ENCODE measurements at places on chromosomes 3 and 15.

DNA sequence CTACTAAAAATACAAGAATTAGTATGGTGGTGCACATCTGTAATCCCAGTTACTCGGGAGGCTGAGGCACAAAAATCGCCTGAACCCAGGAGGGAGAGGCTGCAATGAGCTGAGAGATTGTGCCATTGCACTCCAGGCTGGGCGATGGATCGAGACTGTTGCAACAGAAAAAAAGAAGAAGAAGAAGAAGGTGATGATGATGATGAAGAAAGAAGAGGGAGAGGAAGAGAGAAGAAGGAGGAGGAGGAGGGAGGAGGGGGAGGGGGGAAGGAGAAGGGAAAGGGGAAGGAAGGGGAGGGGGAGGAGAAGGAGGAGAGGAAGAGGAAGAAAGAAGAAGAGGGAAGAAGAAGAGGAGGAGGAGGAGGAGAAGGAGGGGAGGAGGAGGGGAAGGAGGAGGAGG lies 33.2 kb upstream of the ZNF710 start:
- no peak for DNase-seq

DNA sequence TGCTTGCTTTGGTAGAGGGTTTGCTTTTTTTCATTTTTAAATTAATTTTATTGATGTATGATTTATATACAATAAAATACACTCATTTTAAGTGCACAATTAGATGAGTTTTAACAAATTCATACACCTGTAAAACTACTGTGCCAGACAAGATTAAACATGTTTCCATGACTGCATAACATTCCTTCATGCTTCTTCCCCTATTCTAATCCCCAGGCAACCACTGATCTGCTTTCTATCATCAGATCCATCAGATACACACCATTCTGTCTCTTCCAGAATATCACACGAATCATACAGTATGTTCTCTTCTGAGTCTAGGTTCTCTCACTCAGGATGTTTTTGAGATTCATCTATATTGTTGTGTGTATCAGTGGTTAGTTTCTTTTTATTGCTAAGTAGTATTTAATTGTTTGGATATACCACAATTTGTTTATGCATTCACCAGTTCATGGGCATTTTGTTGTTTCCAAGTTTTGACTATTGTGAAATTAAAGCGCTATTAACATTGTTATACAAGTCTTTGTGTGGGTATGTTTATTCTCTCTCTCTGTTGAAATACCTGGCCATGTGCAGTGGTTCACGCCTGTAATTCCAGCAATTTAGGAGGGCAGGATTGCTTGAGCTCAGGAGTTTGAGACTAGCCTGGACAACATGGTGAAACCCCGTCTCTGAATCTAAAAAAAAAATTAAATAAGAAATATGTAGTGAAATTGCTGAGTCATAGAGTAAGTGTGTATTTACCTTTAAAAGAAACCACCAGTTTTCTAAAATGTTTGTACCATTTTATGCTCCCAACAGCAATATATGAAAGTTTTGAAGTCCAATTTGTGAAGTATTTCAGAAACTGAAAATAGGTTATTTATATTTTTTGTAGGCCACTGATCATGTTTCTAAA lies 7.0 kb upstream of the TFG start:
- no peak for DNase-seq

- no peak for DNase-seq
These were observed 1.3 kb downstream of the SMCO1 start for GRCh38 chr3:196513697-196514349.

GRCh38 chr3:128727996-128728395 lies 2.0 kb downstream of the RAB7A start:
- DNase-seq, result no peak

- DNase-seq, result no peak
These were observed 670.6 kb downstream of the PLOD2 start for GRCh38 chr3:145490088-145491048.
